Vagina (tissue), 2 donors: ENCODE measurements at places on chromosomes 11 and 22. TPM values are rescaled to one million over a fixed set of nuclear protein-coding genes. Genes with fewer than 3 reads are reported as not detected.

Gene SYNGR1
- total RNA-seq, result 42.2 TPM

Gene OR52I2
- not detected for total RNA-seq

- DNase-seq, result no peak
- H3K27ac ChIP-seq, result no peak overlapping the region
- no peaks in the 10 kb centered on the region for H3K36me3 ChIP-seq
- no peak overlapping the region for H3K4me3 ChIP-seq
- no peaks in the 10 kb centered on the region for H3K27me3 ChIP-seq
These were observed 2.0 kb upstream of the KRTAP5-6 start for GRCh38 chr11:1694846-1695547.

Gene TMEM45B
- total RNA-seq, result 10.1 TPM

DNA sequence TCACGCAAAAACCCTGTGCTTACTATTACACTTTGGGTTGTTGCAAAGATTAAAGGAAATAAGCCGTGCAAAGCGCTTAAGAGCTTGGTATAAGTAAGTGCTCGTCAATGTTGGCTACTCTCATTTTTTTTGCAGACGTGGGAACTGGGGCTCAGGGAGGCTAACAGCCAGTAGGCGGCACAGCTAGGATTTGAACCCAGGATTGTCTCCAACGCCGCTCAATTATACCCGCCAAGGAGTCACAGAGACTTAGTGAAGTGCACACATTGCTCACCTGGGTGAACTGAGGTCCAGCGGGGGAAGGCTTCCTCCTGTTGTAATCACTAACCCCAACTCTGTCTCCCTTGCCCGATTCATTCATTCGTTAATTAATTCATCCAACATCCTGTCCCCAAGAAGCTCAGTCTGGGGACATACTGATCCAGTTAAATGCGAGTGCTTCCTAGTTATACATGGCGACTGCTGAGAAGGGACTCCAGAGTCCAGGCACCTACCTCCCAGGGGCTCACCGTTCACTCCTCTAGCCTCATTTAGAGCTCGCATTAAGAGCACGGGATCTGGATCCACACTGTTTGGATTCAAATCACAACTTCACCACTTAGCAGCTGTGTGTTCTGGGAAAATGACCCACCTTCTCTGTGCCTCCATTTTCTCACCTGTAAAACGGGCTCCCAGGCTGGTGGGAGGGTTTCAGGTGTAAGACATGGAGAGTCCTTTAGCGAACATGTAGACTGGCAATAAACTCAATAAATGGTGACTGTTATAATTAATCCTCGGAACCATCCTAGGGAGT, 838 bp upstream of the MTFP1 start:
- peaks cover 42% of the 10 kb centered on the region for H3K4me1 ChIP-seq
- no peaks in the 10 kb centered on the region for H3K36me3 ChIP-seq
- no peak for DNase-seq
- peak overlapping the region; percentile 56 for H3K4me3 ChIP-seq
- H3K27ac ChIP-seq, result peak overlapping the region; percentile 94

- DNase-seq, result no peak
- H3K27ac ChIP-seq, result peak overlapping the region; percentile 39
- peaks cover 54% of the 10 kb centered on the region for H3K4me1 ChIP-seq
These were observed 104.3 kb downstream of the GAB2 start for GRCh38 chr11:78313181-78313795.

DNA sequence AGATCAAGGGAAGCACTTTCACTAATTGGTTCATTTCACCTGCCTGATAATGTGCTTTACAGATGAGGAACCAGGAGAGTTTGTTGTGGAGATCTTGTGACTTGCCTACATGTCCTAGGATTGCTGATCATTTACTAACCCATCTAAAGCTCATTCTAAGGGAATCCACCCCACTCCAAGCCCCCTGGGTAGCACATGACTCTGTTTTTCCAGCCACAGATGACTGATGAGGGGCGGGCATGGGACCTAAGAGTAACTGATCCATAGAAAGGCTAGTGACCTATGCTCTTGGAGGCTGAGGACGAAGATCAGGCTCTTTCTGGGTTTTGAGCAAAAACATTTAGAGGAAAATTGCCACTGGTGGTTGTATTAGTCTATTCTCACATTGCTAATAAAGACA, 378.1 kb downstream of the CADM1 start:
- H3K27ac ChIP-seq, result no peak overlapping the region
- no peaks in the 10 kb centered on the region for H3K27me3 ChIP-seq
- no peaks in the 10 kb centered on the region for H3K4me1 ChIP-seq
- H3K4me3 ChIP-seq, result no peak overlapping the region
- H3K36me3 ChIP-seq, result no peaks in the 10 kb centered on the region
- no peak for DNase-seq

Gene MS4A4A
- total RNA-seq, result 10.3 TPM

Gene C11orf71
- 2.7 TPM for total RNA-seq

DNA sequence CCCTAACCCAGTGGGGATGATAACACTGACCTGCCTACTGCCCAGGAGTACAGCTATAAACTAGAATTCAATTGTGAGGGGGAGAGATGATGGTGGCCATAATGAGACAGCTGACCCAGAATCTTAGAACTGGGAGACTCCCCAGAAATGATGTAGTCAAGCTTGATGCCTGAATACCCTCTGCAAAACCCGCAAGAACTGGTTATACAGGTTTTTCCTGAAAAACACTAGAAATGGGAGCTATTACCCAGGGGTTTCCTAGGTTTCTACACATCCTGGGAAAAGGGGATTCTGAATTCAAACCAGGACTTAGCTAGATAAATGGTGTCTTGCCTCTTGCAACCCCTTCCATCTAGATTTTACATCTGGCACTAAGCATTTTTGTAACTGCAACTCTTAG, 113.8 kb upstream of the NARS2 start:
- H3K27me3 ChIP-seq, result no peaks in the 10 kb centered on the region
- H3K27ac ChIP-seq, result no peak overlapping the region
- no peaks in the 10 kb centered on the region for H3K36me3 ChIP-seq
- DNase-seq, result no peak
- H3K4me3 ChIP-seq, result no peak overlapping the region

DNA sequence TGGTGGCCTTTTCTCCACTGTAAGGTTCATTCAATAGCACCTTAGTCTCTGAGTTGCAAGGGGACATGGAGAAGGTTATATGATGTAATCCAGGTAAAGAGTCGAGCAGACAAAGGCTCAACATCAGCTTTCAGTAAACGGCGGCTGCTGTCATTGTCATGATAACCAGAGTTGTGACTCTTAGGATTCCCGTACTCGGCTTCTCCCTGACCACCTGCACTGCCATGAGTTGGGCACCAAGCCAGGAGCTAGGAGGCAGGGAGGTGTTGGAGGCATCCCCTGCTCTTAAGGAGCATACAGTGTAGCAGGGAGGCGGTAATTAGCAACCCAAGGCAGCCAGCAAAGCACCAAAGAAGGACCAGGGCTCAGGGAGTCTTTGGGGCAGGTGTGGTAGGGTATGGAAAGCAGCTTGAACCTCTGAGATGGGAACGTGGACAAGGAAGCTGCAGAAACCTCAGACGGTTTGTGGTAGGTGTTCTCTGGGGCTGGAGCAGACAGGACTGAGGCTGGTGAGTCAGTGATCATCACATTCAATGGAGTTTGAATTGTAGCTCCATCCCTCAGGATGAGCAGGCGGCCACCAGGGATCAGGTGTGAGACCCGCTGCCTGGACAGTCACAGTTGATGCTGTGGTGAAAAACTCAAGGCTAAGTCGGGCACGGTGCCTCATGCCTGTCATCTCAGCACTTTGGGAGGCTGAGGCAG, 31.7 kb downstream of the LIF start:
- H3K4me1 ChIP-seq, result peaks cover 32% of the 10 kb centered on the region
- H3K27me3 ChIP-seq, result no peaks in the 10 kb centered on the region
- H3K4me3 ChIP-seq, result no peak overlapping the region
- H3K36me3 ChIP-seq, result no peaks in the 10 kb centered on the region
- DNase-seq, result no peak

GRCh38 chr11:8365216-8365941, 101.7 kb upstream of the LMO1 start:
- no peaks in the 10 kb centered on the region for H3K36me3 ChIP-seq
- no peak overlapping the region for H3K4me3 ChIP-seq
- no peaks in the 10 kb centered on the region for H3K4me1 ChIP-seq
- H3K27ac ChIP-seq, result no peak overlapping the region
- no peaks in the 10 kb centered on the region for H3K27me3 ChIP-seq
- no peak for DNase-seq

GRCh38 chr11:68839911-68840641, 1.6 kb downstream of the CPT1A start:
- H3K27ac ChIP-seq, result peak overlapping the region; percentile 97
- peaks cover 60% of the 10 kb centered on the region for H3K4me1 ChIP-seq
- H3K4me3 ChIP-seq, result peak overlapping the region; percentile 98
- no peaks in the 10 kb centered on the region for H3K36me3 ChIP-seq

DNA sequence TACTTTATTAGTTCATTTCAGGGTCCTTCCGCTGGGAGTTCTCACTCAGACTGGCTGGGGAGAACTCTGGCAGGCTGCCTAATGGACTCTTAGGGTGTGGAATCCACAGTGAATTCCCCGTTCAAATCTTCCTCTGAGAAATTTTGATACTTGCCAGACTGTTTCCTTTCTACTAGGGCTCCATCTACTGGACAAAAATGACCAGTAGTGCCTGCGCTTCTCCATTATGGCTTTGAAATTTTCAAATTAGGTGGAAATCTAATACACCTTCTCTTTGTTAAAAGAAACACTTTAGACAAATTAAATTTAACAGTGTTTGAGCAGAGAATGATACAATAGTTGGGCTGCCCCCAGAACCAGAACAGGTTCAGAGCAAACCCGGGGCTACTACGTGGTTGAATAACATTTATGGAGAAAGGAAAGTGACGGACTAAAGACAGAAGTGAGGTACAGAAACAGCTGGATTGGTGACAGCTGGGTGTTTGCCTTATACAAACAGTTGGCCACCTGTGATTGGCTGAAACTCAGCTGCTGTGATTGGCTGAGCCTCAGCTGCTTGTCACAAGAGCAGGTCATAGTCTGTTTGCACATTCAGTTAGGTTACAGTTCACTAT, 52.9 kb upstream of the FDX1 start:
- H3K4me3 ChIP-seq, result peak overlapping the region; percentile 7
- H3K4me1 ChIP-seq, result peaks cover 6% of the 10 kb centered on the region
- no peaks in the 10 kb centered on the region for H3K27me3 ChIP-seq
- no peak overlapping the region for H3K27ac ChIP-seq
- no peak for DNase-seq
- H3K36me3 ChIP-seq, result no peaks in the 10 kb centered on the region

- no peaks in the 10 kb centered on the region for H3K27me3 ChIP-seq
- H3K4me3 ChIP-seq, result no peak overlapping the region
- no peaks in the 10 kb centered on the region for H3K36me3 ChIP-seq
These were observed 52.9 kb downstream of the GAB4 start for GRCh38 chr22:16955081-16955480.

- H3K4me1 ChIP-seq, result peaks cover 91% of the 10 kb centered on the region
- H3K36me3 ChIP-seq, result no peaks in the 10 kb centered on the region
- H3K27ac ChIP-seq, result peak overlapping the region; percentile 45
- DNase-seq, result no peak
- no peaks in the 10 kb centered on the region for H3K27me3 ChIP-seq
These were observed 30.8 kb downstream of the MARK2 start for GRCh38 chr11:63869683-63870082.

GRCh38 chr11:1823376-1824220, 11.2 kb upstream of the SYT8 start:
- no peak for DNase-seq
- no peaks in the 10 kb centered on the region for H3K27me3 ChIP-seq
- no peak overlapping the region for H3K27ac ChIP-seq

Gene MCHR1
- total RNA-seq, result not detected

DNA sequence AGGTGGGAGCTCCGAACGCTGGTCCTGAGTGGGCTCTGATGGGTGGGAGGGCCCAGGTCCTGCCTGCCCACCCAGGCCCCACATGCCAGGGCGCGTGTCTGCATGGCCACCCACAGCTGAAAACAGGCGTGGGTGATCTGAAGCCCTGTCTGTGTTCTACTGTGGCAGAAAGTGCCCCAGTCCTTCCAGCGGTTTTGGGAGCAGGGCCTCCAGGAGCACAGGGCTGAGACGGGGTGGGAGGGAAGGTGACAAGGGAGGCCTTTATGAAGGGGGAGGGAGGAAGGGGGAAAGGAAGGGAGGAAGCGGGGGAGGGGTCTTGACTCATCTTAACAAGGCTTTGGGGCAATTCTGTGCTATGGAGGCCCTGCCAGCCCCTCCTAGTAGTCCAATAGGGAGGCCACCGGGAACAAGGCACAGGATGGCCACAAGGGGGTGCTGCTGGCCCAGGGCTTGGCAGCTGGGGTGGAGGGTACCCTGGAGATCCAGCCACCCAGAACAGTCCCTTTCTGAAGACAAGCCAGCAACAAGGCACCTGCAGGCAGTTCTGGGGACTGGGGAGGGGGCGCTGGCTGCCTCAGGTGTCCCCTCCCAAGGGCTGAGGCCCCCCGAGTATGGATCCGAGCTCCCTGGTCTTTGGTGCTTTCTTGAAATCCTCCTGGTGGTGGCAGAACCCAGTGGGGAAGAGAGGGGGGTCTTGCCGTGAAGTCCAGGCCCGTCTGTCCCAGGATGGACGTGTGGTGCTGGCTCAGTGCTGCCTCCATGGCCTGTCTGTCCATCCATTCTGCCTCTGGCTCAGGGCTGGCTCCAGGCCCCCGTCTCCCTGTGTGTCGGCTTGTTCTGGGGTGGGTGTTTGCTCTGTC, 6.3 kb upstream of the FADS3 start:
- H3K4me3 ChIP-seq, result no peak overlapping the region
- no peaks in the 10 kb centered on the region for H3K27me3 ChIP-seq
- peaks cover 10% of the 10 kb centered on the region for H3K36me3 ChIP-seq
- H3K4me1 ChIP-seq, result peaks cover 15% of the 10 kb centered on the region

GRCh38 chr11:15816260-15816871, 540.0 kb downstream of the SOX6 start:
- H3K27ac ChIP-seq, result no peak overlapping the region
- no peak overlapping the region for H3K4me3 ChIP-seq
- peaks cover 7% of the 10 kb centered on the region for H3K4me1 ChIP-seq
- H3K27me3 ChIP-seq, result no peaks in the 10 kb centered on the region
- H3K36me3 ChIP-seq, result no peaks in the 10 kb centered on the region
- DNase-seq, result no peak

- H3K27ac ChIP-seq, result no peak overlapping the region
- H3K4me1 ChIP-seq, result no peaks in the 10 kb centered on the region
- H3K27me3 ChIP-seq, result no peaks in the 10 kb centered on the region
- no peak overlapping the region for H3K4me3 ChIP-seq
- no peaks in the 10 kb centered on the region for H3K36me3 ChIP-seq
These were observed 55.8 kb upstream of the TREH start for GRCh38 chr11:118735203-118735602.

- H3K27ac ChIP-seq, result peak overlapping the region; percentile 98
- no peak for DNase-seq
- peak overlapping the region; percentile 63 for H3K4me3 ChIP-seq
These were observed 511 bp upstream of the CLCF1 start for GRCh38 chr11:67373648-67374570.

Gene DGCR6
- total RNA-seq, result 1.5 TPM
